GM12891 (cell line): ENCODE measurements at places on chromosomes 5 and 9.

DNA sequence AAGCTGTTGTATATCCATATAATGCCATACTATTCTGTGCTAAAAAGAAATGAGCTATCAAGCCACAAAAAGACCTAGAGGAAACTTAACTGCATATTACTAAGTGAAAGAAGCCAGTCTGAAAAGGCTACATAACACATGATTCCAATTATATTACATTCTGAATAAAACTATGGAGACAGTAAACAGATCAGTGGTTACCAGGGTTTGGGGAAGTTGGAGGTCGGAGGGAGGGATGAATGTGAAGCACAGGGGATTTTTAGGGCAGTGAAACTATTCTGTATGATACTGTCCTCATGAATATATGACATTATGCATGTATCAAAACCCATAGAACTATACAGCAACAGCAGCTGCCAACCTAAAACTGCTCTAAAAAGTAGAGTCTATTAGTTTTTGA is 5.6 kb upstream of the RFK start:
- no peak for DNase-seq

DNA sequence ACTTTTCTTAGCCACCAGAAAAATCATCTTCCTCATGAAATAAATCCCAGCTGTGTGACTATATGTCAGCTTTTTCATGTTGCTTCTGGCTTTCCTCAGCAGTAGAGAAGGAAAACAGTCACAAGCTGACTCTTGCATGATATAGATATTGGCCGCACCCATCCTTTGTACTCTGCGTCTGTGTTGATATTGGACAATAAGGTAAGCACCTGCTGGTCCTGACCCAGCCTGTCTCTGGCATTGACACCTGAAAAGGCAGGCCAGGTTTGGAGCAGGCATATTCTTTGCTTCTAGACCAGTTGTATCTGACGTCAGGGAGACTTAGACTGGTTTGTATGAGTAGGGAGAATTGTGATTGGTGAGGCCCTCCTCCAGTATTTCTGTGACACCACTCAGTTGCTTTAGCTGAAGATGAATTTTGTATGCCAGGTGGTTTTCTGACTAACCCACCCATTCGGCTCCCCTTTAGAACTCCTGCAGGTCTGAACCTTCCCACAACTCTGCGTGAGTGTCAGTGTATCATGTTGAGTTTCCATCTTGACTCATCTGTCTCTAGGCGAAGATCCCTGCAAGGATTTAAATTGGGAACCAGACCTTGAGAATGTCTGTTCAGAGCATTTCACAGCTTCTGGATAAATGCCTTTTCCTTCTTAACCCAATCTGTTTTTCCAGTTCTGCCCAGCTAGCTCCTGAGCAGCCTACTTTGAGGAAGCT is 151.2 kb upstream of the RUSC2 start:
- DNase-seq = no peak

- no peak for DNase-seq
Observed at GRCh38 chr9:75358846-75359245, 270.5 kb downstream of the OSTF1 start.

GRCh38 chr5:10828241-10828640 is 67.2 kb upstream of the DAP start:
- no peak for DNase-seq

DNA sequence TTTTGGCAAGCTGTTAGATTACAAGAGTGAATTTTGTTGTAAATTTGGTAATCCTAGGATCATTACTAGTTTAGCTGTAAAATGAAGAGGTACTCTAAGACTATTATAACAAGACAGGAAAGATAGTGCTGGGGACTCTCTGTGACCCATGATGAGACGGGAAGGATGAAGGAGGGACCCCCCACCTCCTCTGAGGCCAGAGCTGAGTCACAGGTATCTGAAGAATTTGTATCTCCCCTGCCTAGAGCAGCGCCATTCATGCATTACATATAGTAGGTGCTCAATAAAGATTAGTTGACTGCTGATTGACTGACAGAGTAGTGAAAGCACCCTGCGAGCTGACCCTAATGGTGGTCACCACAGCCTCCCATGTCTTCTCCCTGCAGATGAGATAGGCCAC is 202.8 kb downstream of the SNX18 start:
- no peak for DNase-seq

- DNase-seq = no peak
Observed at GRCh38 chr5:132506094-132506692, 15.6 kb upstream of the IRF1 start.

GRCh38 chr9:11182001-11182400 is 569.2 kb upstream of the PTPRD start:
- no peak for DNase-seq

- DNase-seq = no peak
Observed at GRCh38 chr5:50763351-50763750, 96.9 kb downstream of the PARP8 start.

GRCh38 chr5:2746561-2747032 is 4.9 kb downstream of the IRX2 start:
- DNase-seq = no peak

DNA sequence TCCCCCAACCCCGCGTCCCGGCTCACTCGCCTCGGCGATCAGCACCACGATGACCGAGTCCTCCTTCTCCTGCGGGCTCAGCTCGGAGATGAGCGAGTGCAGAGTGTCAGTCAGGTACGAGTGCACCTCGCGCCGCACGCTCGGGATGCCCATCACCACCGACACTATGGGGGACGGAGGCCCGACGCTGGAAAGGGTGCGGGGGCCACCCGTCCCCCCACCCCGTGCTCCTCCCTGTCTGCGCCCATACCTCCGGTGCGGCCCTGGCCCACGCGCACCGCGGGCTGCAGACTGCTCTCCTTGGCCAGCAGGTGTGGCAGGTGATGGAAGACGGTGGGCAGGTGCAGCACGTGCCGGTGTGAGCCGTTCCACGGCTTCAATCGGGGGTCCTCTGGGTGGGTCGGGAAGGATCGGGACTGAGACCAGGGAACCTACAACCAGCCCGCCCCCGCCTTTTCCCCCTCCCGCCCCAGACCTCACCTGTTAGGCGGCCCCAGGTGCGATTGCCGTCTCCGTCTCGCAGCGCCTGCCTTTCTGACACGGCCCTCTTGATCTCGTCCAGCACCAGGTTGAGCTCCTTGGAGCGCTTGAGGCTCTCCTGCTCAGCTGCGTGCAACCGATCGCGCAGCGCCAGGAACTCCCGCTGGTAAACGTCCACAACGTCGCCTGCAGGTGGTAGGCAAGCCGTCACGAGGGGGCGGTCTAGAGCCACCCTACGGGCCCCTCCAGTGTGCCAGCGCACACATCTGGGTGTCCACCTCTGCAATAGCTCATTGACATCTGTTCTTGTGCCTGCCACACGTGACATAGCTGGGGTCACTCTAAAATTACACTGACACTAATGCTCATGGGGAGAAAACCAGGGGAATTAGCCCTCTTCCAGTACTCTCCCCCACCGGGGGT is 5.1 kb downstream of the MGAT4B start:
- DNase-seq = peak; percentile 86

DNA sequence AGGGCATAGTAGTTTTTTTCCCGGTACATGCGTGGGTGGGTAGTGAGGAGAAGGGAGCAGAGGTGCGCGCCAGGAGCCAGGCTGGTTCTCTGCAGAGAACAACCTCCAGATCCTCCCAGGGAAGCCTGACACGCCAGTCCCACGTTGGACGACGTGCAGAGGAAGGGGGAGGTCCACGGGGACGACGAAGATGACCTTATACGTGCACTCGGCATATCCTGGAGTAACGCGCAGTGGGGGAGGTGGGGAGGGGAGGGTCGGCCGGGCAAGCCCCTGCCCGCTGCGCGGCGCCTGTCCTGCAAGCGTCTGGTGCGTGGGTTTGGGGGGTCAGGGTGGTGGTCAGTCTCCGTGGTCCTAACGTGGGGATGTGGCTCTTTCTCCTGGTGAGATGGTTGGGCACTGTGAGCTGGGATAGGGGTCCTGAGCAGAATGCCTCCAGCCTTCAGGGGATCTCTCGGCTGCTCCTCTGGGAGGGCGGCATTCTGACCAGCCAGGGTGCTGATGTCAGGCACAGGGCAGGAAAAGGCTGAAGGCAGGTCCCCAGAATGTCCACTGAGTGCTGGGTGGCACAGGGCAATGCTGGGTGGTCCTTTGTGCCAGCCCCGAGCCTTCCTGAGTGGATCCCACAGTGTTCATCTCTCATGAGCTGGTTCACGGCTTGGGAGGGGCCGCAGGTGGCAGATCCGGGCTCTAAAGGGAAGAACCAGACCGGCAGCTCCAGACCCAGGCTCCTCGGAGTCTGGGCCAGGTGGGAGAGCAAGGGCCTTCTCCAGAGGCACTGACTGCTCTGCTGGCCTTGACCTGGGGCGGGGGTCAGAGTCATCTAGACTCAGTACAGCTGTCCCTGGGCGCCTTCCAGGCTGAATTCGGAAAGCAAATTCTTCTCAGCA is 10.5 kb upstream of the SCGB3A1 start:
- DNase-seq = peak; percentile 17

DNA sequence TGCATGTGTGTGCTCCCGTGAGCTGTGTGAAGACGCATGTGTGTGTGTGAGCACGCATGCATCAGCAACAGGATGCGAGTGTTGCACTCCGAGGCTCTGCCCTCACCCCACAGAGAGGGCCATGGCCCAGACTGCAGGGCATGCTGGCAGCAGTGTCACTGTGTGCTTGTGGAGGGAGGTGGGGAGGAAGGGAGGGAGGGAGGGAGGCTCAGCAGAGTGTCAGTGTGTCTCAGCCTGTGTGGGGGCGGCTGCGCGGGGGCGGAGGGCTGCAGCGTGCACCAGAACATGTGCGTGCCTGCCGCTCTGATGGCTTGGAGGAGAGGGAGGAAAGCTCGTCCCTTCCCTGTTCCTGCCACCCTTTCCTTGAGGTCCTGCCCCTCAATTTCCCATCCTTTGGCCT is 5.3 kb downstream of the CAMK2A start:
- no peak for DNase-seq

- DNase-seq = no peak
Observed at GRCh38 chr5:156043351-156043750, 283.6 kb upstream of the SGCD start.

DNA sequence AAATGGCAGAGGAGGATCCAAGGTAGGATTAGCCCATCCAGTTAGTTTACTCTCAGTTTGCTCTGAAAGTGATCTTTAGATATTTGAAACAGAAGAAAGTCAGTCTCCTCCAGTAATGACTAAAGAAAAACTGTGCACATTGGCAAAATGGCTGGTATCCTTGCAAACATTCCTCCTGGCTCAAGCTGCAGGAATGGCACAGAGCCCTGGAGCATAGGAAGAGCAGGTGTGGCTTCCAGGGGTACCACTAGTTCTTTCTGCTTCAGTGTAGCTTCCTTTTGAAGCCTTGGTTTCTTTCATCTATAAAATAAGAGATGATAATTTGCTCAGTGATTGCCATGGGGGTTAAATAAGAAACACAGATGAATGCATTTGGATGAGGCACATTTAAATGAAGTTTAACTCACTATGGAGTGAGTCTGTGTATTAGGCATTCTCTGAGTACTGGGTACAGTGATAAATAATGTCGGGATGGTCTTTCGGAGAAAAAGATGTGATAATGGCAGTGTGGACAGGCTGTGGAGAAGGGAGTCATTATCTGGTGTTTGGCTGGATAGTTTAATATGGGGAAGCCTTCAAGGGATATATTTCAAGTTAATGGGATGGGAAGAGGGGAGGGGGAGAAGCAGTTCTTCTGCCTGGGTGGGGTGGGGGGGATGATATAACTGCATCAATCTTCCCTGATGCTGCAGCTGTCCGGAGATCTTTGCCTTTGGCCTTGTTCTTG is 217.3 kb upstream of the KLF4 start:
- no peak for DNase-seq

GRCh38 chr5:147643142-147643541 is 133.3 kb upstream of the DPYSL3 start:
- no peak for DNase-seq

- DNase-seq = no peak
Observed at GRCh38 chr9:90201766-90202165, 440.9 kb downstream of the DIRAS2 start.

DNA sequence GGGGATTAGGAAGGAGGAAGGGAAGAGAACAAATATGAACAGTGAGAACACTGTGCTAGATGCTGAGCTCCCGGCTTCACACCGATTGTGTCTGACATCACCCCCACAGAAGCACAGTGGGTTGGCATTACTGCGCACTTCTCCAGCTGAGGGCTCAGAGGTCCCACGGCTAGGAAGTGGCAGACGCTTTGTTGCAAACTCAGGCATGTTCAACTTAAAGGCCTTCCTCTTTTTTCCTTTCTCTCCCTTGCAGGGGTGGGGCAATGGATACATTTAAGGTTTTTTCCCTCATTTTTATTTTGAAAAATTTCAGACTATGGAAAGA is 15.5 kb upstream of the SHB start:
- DNase-seq = no peak

DNA sequence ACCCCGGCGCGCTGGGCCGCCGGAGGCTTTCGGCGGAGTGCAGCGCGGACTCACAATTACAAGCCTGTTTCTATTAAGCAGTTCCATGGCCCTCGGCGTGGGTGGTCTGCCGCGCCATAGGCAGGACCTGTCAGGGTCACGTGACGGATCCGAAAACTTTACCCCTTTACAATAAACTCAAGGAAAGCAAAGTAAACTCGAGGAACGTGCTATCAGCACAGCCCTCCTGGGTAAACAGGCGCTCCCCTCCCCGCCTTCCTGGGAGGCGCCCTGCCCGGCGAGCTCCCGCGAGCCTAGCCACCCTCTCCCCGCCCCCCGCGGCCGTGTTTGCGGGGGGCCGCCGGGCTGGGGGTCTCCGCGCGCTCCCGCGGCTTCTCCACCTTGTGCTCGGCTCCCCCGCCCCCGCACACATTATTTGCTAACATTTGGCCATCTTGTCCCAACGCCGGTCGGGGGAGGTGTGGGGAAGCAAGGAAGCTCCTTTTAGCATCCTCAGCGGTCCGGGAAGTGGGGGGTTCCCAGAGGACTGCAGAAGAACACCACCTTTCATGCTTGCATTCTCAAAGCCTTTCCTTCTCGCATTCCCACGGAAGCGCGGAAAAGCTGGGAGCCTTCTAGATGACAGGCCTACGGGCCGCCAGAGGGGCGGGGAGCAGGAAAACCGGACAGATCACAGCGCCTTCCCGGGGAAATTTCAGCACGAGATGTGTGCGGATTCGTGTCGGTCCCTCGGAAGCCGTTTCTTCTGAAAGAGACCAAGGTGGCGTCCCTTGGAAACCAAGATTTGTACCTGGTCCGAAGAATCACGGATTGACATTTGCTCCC is at the start of gene PTCH1:
TSS of gene PTCH1 (minus strand) at position 238 of the 825 bp plus-strand sequence.
- DNase-seq = no peak

GRCh38 chr5:137651022-137651421 is 84.9 kb downstream of the KLHL3 start:
- no peak for DNase-seq

GRCh38 chr5:146007270-146007669 is 70.9 kb downstream of the SH3RF2 start:
- no peak for DNase-seq
